H4 (cell line): ENCODE measurements at places on chromosomes 16 and 17. TPM values are rescaled to one million over a fixed set of nuclear protein-coding genes. Genes with fewer than 3 reads are reported as not detected.

The RTN4RL1 gene
- 0.48 and 1.3 TPM in 2 replicates for total RNA-seq

The SLC6A2 gene
- total RNA-seq = not detected in 2 replicates

The CTRL gene
- 0.25 TPM in 1 of 2 replicates, not detected in the other for total RNA-seq

The PERCC1 gene
- not detected in 2 replicates for total RNA-seq

The SLC12A3 gene
- not detected in 2 replicates for total RNA-seq

The TVP23B gene
- 67.6 and 69.2 TPM in 2 replicates for total RNA-seq

The TTYH2 gene
- 3.0 and 9.3 TPM in 2 replicates for total RNA-seq

The CCL2 gene
- 64.2 and 86.8 TPM in 2 replicates for total RNA-seq

The SHISA6 gene
- not detected in 2 replicates for total RNA-seq

The TLCD2 gene
- total RNA-seq = 1.2 and 1.4 TPM in 2 replicates

The GNG13 gene
- total RNA-seq = not detected in 2 replicates

The ZNF750 gene
- not detected in 2 replicates for total RNA-seq

The AOC2 gene
- 0.45 TPM in 1 of 2 replicates, not detected in the other for total RNA-seq
